ENCODE measurements at places on chromosomes 12 and 14.

DNA sequence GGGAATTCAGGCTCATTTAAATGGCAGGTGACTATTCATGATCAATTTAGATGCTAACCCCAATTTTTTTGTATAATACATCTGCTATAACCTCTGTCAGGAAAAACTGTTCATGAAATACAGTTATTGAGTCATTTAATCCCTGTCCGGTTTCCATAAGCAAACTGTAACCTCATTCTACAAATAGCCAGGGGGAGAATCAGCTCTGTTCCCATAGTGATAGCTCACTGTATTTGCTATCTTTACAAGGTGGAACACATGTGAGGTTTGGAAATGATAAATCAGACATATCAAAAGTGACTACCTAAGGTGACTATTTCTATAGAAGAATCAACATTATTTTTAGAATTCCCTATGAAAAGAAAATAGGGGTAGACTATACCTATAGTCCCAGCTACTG, 38.6 kb upstream of the VPS33A start:
- DNase-seq, result no peak

DNA sequence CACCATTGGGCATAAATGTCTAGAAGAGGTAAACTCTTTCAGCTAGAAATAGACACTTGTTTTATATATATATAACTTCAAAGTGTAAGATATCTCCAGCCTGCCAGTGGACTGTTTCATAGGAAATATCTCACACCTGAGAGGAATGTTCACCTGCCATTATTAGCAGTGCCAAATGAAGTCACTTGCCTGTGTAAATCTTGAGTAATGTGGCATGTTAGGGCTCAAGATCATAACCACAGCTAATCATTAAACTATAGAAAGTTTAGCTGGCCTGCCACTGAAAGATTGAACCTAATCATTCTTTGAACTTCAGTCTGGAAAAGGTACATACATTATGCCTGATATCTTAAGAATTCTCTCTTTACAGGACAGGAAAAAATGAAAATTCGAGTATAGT, 25.5 kb upstream of the KCNJ8 start:
- DNase-seq, result no peak

DNA sequence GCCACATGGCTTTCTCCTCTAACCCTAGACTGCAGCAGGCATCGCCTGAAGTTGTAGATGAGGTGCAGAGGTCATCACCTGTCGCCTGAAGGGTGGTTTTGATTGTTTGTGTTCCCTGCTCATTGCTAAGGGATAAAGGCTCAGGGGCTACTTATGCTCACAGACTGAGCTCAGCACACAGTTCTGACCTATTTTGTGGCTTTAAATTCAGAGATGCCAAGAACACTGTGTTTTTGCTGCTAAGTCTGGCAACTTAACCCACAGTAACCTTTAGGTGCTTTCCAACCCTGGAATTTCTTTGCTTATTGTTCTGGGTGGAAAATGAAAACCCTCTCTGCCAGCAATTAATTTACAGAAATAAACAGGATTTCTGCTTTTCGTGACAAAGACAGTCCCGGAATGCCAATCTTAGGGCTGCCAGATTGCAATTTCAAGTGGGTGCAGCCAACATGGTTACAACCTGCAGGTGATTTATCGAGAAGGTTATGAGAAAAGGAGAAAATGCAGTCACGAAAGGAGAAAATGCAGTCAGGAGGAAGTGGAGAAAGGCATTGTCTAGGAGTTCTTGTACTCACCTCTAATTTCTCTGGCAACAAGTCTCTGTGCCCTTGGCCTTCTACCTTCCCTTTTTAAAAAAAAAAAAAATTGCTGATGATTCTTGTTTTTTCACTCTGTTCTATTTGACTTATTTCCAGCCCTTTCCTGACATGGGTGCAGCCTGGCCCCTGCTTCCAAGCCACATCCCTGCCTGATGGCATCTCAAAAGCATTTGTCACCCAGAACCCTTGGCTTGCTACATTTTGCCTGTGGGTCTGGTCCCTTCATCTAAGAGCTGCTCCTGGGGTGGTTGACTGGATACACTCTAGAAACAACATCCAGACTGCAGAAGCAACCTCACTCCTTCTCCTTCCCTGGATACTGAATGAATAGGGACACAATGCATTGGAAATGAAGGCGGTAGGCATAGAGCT, 23.3 kb downstream of the NPC2 start:
- DNase-seq, result no peak

DNA sequence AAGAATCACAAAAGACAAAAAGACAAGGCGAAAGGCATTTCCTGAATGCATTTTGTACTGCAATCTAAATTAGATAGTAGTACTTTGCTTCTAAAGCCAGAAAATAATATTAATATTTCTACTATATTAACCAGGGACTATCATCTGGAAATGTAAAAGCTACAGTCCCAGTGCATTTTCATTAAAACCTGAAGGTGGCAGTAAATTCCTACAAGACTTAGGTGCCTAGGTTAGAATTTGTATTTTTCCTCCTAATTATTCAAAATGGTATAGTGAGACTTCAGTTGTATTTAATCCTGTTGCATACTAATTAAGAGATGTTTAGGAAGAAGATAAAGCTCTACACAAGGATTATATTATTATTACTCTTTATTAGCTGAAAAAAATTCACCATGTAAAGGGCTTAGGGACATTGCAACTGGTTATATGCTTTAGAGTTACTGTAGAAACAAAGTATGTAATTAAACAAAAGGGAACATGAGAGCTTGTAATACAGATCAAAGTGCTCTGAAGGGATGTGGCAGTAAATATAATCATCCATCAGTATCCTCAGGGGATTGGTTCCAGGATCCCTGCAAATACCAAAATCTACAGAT, 53.6 kb downstream of the BRMS1L start:
- DNase-seq, result no peak

Measured in activated gamma-delta T cell treated with Interleukin-2 at 50 U/mL for 16 hours (primary cell).